Stimulated activated CD4-positive, alpha-beta T cell treated with anti-CD3 and anti-CD28 coated beads, TNF-alpha, amount 100 ng/mL, for 24 hours (primary cell): ENCODE measurements at places on chromosomes 11 and 22.

GRCh38 chr11:25327656-25328055 is 830.8 kb downstream of the LUZP2 start:
- no peak for DNase-seq

DNA sequence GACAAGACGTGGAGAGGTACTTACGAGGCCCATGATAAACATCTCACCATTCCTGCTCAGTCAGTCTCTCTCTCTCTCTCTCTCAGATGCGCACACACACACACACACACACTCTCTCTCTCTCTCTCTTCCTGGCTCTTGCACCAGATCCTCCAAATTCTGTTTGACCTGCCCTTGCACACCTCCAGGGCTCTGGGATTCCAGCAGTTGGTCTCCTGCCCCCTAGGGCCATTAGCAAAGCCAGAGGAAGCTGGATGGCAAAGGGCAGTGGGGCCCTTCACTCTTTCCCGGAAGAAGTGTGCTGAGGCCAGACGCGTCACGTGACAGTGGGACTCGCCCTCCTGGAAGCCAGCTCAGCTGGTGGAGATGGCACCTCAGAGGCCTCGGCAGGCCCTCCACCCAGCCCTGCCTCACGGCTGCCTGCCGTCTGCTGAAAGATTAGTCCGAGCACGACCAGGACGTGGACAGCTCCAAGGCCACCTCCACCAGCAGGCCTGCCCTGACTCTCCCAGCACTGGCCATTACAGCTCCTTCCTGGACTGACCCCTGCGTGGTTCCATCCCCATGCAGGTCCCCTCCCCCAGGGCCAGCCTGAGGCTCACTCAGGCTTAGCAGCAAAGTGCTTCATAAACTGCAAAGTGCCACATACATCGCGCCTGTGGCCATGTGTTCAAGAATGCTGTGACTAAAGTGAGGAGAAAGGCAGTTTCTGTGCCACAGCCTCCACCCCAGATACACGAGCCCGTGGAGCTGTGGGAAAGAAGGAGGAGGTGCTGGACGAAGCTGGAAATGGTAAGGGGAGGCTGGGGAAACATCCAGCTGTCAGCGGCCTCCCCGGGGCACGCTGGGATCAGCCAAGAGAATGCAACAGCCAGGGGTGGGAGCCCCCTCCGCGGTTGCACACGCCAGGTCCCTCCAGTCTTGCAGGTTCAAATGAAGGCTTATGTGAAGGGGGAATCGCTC is 3.7 kb downstream of the PDGFB start:
- DNase-seq, result no peak

- DNase-seq, result no peak
These were observed 2.1 kb upstream of the LRRC32 start for GRCh38 chr11:76672431-76673175.

- no peak for DNase-seq
These were observed 290.8 kb upstream of the LUZP2 start for GRCh38 chr11:24206030-24206429.

DNA sequence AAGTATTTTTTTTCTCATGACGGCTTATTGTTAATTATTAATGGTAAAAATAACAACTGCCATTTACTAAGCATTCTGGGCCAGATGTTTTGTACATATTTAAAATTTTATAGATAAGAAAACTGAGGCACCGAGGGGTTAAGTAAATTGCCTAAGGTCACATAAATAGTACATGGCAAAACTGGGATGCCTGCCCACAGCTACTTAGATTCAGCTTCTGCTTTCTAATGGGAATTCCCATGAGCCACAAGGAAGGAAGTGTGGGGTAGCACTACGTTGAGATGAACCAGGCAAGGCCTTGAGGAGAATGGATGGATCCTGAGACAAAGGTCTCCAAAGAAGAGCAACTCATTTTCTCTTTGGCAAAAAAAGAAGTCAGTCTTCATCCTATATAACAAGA is 11.9 kb upstream of the PHF21A start:
- no peak for DNase-seq

GRCh38 chr11:77203901-77204753 is 76.1 kb downstream of the MYO7A start:
- no peak for DNase-seq

DNA sequence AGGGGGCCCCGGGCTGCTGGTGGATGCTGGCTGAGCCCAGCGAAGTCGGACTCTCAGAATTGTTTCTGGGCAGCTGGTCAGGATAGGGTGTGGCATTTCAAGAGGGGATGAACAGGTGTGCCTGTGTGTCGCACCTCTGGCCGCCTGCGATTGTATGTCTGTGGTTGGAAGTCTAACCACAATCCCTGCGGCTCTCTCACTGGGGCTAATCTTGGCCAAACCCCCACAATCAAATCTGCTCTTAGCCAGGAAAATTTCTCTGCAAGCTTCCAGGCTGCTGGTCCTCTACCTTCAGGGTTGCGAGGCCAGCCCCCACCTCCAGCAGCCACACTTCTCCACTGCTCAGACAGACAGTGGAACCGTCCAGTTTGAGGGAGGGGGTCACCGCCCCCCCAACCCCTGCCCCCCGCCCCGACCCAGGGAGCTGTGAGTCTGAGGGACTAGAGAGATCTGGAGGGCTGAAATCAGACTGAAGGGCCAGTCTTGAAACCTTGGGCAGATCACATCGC is 953 bp downstream of the ATG16L2 start:
- DNase-seq, result no peak

DNA sequence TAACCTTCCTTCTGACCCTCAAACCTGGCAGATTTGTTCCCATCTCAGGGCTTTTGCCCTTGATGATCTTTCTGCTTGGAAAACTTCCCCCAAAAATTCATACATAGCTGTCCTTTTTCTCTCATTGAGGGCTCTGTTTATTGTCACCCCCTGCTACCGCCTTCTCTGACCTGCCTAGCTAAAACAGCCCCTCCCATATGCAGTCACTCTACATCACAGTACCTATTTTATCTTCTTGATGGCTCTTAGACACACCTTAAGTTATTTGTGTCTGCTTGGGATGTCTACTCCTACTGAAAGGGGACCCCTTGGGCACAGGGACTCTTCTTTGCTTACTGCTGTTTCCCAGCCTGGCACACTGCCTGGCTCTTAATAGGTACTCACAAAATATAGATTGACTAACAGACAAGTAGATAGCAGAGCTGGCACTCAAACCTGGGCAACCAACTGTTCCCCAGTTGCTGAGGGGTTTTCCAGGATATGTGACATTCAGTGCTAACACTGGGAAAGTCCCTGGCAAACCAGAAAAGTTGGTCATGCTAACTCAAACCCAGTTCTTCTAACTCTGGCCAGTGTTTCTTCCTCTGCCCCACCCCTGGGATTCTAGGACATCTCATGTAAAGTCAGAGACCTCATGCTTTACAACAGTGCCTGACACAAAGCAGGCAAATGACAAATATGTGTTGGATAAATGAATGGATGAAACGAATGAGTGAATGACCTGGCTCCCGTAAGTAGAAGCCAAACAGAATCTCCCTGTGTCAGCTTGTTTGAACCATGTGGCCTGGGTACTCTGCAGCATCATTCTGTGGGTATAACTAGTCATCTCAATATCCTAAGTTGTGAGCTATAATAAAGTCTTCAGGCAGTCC is 19.8 kb upstream of the FJX1 start:
- DNase-seq, result no peak

- DNase-seq, result no peak
These were observed 719.1 kb upstream of the ANO3 start for GRCh38 chr11:25612806-25613205.

GRCh38 chr11:31582697-31583096 is 73.1 kb downstream of the ELP4 start:
- DNase-seq, result no peak

- peak; percentile 82 for DNase-seq
These were observed 2.8 kb downstream of the CHADL start for GRCh38 chr22:41237707-41238569.

- DNase-seq, result no peak
These were observed 7.6 kb downstream of the NECTIN1 start for GRCh38 chr11:119721129-119722120.

DNA sequence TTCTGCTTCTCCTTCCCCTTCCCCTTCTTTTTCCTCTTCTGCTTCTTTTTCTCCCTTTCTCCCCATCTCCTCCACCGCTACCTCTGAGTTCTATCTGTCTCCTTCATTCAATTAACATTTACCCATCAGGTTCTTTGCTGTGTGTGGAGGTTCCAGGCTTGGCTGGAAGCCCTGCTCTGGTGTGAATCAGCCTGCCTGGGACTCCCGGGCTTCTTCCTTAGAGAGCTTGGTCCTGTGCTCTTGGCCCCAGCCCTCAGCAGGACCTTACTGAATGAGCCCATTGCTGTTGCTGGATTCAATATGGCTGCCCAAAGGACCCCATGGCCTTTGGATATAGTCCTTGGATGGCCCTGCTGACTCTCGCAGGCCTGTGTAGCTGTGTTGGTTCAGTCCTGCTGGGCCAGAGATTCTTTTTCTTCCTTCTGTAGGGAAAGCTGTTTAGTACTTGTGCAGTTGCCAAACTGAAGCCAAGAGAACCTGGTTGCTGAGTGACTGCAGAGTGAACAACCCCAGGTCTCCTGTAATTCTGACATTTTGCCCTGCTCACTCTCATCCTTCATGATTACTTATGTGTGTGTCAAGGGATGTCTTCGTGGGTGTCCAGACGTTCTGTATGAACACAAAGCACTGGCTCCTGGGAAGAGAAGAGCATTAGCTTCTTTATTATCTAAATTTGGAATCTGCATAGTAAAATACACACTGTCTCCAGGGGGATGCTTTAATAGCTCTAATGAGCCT is 81.0 kb upstream of the ZBED5 start:
- no peak for DNase-seq

DNA sequence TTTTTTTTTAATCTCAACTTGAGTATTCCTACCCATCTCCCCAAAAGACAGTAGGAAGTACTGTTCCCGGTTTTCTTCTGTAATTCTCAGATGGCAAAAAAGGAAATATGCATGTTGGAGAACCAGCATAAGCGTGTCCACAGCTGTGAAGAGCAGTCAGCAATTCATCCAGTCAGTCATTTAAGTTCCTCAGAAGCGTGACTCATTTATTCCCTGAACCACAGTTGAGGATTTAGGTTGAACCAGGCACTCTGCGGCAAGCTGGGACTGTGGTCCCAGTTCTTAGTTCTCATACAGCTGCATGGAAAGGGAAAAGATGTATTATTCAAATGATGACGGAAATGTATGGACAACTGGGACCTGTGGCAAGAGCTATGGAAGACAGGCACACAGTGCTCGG is 61.0 kb upstream of the MYO18B start:
- DNase-seq, result no peak

DNA sequence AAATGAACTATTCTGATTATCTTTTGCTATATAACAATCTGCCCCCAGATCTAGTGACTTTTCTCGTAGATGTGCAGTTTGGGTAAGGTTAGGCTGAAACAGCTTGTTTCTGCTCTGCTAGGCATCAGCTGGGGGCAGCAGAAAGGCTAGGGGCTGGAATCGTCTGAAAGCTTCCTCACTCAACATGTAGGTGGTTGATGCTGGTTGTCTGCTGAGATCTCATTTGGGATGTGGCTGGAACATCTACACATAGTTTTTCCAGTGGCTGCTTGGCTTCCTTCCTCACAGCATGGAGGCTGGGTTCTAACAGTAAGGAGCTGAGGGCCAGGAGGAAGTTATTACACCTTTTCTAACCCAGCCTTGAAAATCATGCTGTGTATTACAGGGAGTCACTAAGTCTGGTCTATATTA is 30.2 kb downstream of the USP47 start:
- DNase-seq, result no peak

- DNase-seq, result no peak
These were observed 51.8 kb upstream of the IGLL5 start for GRCh38 chr22:22835771-22836291.

DNA sequence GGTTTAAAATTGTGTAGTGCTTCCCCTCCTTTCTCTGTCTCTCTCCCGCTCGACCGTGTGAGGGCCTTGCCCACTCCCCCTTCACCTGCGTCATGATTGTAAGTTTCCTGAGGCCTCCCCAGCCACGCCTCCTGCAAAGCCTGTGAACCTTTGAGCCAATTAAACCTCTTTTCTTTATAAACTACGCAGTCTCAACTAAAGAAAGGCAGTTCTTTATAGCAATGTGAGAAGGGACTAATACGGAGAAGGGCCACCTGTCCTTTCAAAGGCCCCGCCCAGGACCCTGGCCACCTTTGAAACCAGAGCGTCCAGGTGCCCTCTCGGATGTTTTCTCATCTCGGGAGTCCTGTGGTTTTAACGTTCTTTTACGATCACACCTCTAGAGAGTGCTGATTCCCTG is 741.5 kb downstream of the BRD1 start:
- DNase-seq, result no peak

DNA sequence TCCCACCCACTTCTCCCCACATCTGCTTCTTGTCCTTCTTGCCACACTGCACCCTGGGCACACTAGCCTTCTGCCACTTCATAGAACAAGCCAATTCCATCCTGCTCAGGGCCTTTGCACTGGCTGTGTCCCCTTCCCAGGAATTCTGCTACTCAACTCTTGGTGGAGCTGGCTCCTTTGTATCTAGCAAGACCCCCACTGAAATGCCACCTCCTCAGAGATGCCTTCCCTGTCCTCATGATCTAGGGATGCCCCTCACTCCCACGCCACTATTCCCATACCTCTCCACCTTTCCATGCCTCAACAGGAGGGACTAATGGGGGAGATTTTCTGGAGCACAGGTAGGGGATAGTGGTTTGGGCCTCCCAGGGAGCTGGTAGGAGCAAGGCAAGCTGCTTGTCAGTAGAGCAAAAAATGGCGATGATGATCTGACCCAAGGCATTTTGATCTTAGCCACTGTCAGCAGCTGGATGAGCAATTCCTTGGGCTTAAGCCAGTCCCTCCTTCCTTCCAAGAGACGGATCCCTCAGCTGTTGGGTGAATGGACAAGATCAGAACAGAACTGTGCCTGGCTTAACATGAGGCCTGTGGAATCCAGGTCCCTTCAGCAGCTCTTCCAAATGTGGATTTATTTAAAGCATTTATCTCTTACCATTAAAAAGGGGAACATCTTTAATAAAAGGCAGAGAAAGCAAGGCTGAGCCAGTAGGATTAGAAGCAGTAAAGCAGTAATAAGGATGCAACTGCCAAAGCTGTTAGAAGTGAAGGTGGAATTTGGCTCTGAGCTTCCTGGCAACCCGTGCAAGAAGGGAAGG is 4.0 kb upstream of the PRDM11 start:
- DNase-seq, result no peak

GRCh38 chr22:30837531-30837930 is 131.0 kb downstream of the MORC2 start:
- no peak for DNase-seq

DNA sequence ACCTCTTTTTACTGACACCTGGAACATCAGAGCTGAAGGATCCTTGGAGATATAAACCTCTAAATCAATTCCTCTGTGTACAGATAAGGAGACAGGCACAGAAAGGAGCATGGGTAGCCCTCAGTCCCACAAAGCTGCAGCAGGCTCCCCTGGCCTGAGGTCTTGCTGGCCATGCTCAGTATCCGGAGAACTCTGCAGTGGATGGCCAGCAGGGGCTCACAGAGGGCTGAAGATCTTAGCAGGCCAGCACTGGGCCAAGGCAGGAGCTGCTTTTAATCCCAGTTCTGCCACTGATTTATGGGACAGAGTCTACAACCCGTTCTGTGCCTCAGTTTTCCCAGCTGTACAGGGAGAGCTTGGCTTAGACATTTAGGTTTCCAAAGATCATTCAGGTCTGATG is 52.6 kb upstream of the LRRC32 start:
- no peak for DNase-seq
